Transverse colon (tissue), 4 donors: ENCODE measurements at places on chromosomes 12 and 14. TPM values are rescaled to one million over a fixed set of nuclear protein-coding genes. Genes with fewer than 3 reads are reported as not detected.

SERPINA9 gene
- total RNA-seq: not detected

REP15 gene
- 210 TPM for total RNA-seq

TSPAN9 gene
- 4.2 TPM for total RNA-seq

DDX54 gene
- 96.1 TPM for total RNA-seq

SUOX gene
- 30.9 TPM for total RNA-seq
